Effector memory CD4-positive, alpha-beta T cell (primary cell): ENCODE measurements at places on chromosomes 1 and 21.

- H3K27me3 ChIP-seq = no peaks in the 10 kb centered on the region
- no peaks in the 10 kb centered on the region for H3K36me3 ChIP-seq
- DNase-seq = no peak
- peak overlapping the region; percentile 74 for H3K27ac ChIP-seq
Measured at GRCh38 chr1:100423832-100424337, 71.6 kb downstream of the CDC14A start.

DNA sequence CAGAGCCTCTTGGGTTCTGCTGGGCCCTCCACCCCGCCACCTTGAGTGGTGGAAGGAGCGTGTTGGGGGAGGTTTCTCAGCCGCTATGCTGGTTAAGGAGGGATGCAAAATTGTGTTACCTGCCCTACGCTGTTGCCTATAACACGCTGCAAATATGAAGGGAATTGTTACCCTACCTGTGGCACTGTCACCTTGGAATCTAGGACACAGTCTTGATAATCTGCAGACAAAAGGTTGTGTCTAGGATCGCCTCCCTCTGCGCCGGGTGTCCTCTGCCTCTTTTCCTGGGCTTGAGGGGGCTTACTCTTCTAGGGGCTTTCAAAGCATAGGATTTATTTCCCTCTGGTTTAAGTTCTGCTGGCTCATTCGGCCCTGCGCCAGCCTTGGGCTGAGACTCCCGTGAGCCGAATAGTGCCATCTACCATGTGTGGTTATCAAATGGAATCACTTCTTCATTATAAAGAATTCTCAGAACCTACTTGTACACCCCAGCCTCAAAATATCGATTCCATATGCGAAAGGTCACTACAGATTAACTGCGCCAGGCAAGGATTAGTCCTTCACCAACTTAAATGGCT, 697 bp downstream of the SLC22A15 start:
- H3K27me3 ChIP-seq = peaks cover 11% of the 10 kb centered on the region
- DNase-seq = no peak
- no peaks in the 10 kb centered on the region for H3K4me1 ChIP-seq

GRCh38 chr1:193176788-193177187, 9.6 kb downstream of the B3GALT2 start:
- no peak overlapping the region for H3K27ac ChIP-seq
- no peak for DNase-seq
- no peak overlapping the region for H3K4me3 ChIP-seq

DNA sequence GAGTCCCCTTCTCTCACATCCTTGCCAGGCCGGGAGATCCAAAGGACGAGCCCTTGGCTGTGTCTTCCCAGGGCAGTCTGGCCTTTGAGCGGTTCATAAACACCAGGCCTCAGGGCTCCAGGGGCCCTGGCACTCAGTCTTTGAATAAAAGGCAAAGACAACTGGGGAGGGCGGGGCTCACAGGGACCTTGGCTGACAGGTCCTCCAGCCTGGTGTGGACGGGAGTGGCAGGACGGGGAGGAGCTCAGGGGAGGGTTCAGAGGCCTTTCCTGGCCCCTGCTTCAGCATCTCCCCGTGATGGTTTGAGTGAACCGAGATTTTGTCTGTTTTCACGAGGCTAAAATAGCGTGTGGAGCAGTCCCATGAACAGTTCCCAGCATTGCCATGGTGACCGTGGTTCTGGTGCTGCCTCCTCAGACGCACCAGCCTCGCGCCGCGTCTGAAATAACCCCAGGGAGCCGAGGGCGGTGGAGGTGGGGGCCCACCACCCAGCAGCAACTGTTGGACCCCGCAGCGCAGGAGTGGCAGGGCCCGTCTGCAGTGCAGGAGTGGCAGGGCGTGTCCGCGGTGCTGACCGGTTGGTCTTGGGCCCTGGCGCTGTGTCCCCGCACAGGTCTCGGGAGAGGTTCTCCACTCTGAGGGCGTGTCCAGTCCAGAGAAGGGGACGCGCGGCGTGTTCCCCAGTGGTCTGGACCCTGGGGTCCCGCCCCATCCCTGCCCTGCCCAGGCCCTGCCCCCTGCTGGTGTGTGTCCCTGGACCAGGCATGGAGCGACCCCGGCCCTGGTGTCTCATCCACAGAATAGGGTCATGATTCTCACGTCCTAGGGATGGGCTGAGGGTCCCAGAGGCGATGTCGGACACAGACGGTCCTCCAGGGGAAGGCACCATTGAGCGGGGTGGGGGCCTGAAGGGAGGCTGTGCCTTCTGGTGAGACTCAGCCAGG, 7.1 kb upstream of the PRKCZ start:
- H3K27ac ChIP-seq = no peak overlapping the region
- no peak overlapping the region for H3K4me3 ChIP-seq
- H3K27me3 ChIP-seq = no peaks in the 10 kb centered on the region
- no peaks in the 10 kb centered on the region for H3K36me3 ChIP-seq

- H3K4me3 ChIP-seq = no peak overlapping the region
- H3K36me3 ChIP-seq = no peaks in the 10 kb centered on the region
- H3K4me1 ChIP-seq = peaks cover 25% of the 10 kb centered on the region
Measured at GRCh38 chr1:172745014-172745413, 86.1 kb downstream of the FASLG start.

DNA sequence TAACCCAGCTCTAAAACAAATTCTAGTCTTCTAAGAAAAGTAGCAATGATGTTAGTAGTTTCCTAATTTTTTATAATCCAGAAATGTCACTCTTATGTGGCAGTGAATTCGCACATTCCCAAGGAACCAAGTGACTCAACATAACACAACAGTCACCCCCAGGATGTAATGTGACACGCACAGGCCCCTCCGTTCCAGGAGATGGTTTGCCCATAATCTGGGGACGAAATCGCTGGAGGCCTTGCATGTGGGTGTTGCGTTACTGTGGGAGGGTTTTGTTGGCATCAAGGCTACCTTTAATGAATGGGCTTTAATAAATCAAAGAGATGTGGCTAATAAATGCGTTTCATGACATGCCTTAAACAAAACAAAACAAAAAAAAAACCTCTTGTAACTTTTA, 50.9 kb downstream of the EVA1C start:
- H3K4me1 ChIP-seq = no peaks in the 10 kb centered on the region
- no peak overlapping the region for H3K27ac ChIP-seq
